Dorsolateral prefrontal cortex (tissue), 122 donors: ENCODE measurements at places on chromosomes 3 and 15.

- no peak for DNase-seq
Observed at GRCh38 chr3:34842706-34843480, 796.4 kb upstream of the ARPP21 start.

GRCh38 chr15:45660231-45660979 lies 25.6 kb downstream of the SQOR start:
- no peak for DNase-seq

- DNase-seq = no peak
Observed at GRCh38 chr3:168707900-168708299, 612.2 kb upstream of the GOLIM4 start.

DNA sequence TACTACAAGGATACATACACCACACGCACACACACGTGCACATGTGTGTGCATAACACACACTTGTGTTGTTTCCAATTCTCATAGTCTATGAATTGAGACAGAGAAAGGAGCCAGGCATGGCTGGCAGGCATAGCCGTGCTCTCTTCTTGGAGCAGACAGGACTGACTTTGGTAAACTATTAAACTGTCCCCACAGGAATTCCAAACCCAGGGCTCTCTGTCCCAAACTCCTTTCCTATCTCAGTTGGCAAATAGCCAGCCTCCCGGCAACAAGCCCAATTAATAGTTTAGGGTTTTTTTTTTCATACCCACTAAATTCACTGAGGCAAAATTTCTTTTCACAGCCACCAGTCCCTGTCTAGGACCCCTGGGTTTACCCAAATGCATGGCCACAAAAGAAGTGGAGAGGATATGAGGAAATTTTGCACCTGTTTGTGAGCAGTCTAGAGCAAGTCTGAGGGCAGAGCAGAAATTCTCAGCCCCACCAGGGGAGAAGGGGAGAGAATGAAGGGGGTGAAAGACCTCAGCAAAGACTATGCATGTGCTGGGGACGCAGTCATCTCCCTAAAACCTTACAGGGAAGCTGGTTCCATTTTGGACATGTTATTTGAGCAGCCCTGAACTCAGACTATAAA lies 17.8 kb downstream of the GALNT15 start:
- DNase-seq = no peak

GRCh38 chr3:88742674-88743507 lies 364.5 kb upstream of the EPHA3 start:
- no peak for DNase-seq

- DNase-seq = peak; percentile 16
Observed at GRCh38 chr3:81302045-81302444, 459.4 kb downstream of the GBE1 start.

- DNase-seq = no peak
Observed at GRCh38 chr3:16606398-16606797, 1.2 kb upstream of the DAZL start.

DNA sequence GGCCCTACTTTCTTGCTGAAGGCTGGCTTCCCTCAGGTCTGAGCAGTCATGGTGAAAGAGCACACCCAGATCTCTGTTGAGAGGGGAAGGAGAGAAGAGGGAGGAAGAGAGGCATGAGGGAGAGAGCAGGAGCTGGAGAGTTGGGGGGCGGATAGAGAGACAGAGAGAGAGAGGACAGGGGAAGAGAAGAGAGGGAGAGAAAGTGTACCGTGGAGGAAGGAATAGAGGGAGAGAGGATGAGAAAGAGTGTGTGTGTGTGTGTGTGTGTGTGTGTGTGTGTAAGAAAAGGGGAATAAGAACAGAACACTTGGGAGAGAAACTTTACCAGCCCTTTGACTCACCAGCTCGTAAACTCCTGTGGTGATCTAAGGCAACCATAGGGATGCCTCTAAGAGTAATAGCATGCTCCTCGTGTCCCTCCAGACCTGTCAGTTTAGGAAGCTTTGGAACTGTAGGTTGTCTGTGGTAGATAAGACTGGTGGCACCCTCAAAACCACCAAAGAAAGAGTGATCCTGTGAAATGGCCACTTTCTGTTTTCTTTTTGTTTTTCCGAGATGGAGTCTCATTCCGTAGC lies 18.2 kb downstream of the ZNF592 start:
- no peak for DNase-seq

GRCh38 chr3:16671690-16672089 lies 66.5 kb upstream of the DAZL start:
- DNase-seq = no peak

GRCh38 chr15:25624504-25625177 lies 185.8 kb upstream of the UBE3A start:
- DNase-seq = no peak

DNA sequence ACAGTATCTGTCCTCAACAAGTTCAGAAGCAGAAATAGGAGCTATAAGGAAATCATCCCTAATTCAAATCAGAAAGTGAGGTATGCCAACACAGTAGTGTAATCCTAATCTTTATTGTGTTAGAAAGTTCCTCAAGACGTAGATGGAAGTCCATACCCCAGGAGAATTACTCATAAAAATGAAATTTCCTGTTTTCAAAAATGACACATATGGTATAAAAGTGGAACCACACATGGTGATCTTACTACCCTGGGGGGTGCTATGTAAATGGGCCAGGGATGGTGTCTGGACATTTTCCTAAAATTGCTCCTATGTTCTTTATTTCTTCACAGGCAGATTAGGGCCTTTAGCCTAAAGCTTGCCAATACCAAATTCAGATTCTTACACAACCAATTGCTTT lies 204.1 kb downstream of the ARRDC4 start:
- no peak for DNase-seq

DNA sequence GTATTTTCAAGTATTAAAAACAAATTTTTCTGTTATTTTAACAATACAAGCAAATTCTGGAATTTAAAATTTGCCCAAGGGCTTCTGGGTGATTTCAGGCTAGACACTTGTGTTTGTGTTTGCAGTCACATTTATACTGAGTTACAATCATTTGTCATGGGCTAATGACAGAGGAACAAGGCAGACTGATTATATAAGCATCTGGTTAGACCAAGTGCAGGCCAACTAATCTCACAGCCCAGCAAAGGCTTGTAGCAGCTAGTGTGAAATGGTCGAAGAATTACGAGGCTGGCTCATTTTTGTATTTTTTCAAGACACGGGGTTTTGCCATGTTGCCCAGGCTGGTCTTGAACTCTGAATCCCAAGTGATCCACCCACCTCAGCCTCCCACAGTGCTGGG lies 52.1 kb downstream of the CMTM8 start:
- DNase-seq = no peak

DNA sequence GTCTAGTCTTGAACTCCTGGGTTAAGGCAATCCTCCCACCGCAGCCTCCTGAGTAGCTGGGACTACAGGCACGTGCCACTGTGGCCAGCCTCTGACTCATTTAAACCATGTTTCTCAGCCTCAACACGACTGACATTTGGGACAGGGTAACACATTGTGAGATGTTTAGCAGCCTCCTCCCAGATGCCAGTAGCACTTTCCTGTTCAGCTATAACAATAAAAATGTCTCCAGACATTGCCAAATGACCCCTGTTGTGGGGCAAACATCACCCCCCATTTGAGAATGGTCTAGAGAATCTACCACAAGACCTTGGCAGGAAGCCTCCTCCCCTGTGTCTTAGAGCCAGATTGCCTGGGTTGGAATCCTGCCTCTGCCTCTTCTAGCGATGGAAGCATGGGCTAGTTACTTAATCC lies 8.4 kb downstream of the TMEM40 start:
- no peak for DNase-seq

GRCh38 chr3:155656466-155656865 lies 88.4 kb downstream of the PLCH1 start:
- DNase-seq = no peak

DNA sequence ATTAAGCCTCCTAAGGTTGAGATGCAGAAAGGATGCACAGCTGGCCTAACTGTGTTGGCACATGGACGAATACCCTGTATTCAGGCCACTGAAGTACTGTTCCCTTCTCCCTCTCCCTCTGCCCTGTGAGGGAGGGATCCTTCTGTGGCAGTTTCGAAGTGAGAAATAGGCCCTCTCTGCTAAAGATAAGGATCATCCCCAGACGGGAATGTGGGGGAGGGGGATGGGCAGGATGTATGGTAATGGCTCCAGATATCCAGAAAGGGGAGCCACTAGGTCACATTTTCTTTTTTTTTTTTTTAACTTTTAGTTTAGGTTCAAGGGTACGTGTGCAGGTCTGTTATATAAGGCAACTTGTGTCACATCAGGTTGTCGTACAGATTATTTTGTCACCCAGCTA lies 463.1 kb downstream of the TBL1XR1 start:
- DNase-seq = no peak

GRCh38 chr3:6578526-6578925 lies 282.4 kb upstream of the GRM7 start:
- DNase-seq = no peak

DNA sequence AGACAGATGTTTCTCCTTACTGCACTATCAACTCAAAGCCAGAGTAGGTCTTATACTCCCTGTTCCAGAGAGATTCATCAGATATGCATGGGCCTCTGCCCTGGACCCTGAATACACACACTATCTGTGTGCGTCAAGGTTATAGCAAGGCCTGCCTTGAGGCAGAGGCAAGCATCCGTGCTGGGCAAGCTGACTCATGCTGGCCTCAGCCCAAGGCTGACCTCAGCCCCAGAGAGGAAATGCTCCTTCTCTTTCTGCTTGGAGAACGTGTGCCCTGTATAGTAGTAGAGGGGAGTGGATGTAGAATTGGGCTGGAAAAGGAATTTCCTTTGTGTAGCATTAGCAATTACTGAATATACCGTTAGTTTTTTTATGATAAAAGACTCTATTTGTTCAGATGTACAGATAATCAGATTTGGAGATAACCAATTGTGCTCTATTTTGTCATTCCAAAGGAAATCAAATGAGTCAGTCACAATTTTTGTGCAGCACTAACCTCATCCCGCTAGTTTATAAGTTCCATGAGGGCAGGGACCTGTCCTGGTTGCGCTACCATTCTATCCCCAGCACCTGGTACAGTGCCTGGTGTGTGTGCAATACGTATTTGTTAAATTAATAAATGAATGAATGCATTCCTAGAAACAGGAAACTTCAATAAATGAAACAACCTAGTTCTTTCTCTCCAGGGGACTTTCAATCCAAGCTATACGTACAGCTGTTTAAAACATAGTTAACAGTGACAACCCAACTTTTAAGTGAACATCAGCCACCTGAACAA lies 13.3 kb upstream of the PAQR9 start:
- no peak for DNase-seq

GRCh38 chr3:13879946-13880810 lies at the start of gene WNT7A:
Gene WNT7A (minus strand): TSS chr3:13880071. CDS start chr3:13879816, 255 bp downstream.
- peak; percentile 52 for DNase-seq

- DNase-seq = no peak
Observed at GRCh38 chr15:66136948-66137347, 116.6 kb downstream of the MEGF11 start.

- DNase-seq = no peak
Observed at GRCh38 chr3:8824238-8824637, 54.8 kb upstream of the OXTR start.

DNA sequence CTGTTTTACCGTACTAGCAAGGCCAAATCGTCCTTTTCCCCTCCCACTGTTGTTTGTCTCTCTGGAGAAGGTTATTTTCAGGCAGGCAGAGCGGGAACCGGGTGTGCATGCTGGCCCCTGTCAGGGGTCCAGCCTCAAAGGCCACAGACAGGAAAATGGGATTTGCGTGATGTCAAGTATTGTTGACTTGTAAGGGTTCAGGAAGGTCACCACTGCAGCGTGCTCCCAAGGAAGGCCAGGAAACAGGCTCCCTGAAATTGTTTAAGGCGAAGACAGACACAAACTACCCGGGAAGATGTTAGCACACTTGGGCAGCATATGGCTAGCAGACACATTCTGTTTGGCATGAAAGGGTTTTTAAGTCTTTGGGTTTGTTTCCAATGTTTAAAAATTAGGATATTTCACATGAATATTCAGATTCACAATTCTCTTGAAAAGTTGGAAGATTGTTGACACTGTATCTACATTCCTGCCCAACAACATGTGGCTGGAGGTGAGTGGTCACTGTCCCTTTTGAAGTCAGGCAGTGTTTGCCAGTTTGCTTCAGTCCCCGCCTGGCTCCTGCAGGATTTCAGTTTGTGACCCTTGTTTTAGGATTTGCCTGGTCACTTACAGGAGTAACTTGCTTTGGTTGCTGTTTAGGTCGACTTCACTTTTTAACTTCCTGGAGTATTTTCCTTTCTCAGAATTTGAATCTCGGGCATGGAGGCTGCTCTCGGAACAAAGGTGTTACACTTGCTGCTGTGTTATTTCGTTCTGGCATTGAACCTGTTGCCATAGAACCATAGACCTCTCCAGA lies 90.4 kb downstream of the BDH1 start:
- no peak for DNase-seq

GRCh38 chr3:53286727-53287126 lies 30.9 kb upstream of the TKT start:
- no peak for DNase-seq

- DNase-seq = no peak
Observed at GRCh38 chr3:186526256-186526606, 17.9 kb downstream of the CRYGS start.
